ENCODE measurements at places on chromosomes 12 and 14.
A peak's percentile ranks its signal among the peaks of the same experiment; 100 is the strongest.

GRCh38 chr14:103563844-103564505, 1.2 kb downstream of the COA8 start:
- no peak for DNase-seq

DNA sequence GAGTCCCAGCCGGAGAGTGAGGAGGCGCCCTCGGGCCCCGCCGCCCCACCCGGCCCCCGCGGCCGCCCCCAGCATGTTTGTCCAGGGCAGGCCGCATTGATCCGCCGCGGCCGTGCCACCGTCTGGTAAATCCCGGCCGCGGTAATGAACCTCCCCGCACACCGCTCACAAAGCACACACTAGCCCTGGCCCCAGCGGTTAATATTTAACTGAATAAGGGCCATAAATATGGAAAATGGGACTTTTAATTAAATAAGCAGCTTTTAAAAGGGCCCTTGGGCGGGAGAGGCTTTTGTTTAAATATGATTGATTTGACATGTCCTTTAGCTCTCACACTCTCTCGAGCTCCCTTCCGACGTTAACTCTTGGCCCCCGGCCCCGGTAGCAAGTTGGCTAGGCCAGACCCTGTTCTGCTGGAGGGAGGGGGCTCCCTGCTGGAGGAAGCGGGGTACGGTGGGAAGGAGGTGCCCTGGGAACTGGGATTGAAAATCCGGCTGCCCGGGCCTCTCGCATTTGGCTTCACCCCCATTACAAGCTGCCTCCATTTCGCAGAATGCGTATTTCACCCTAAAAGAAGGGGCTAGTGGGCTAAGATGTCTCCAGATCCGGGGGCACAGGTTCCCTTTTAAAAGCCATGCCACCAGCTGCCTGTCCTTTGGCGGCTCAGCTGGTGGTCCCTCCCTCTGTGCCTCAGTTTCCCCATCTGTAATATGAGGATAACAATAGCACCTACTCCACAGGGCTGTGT, 199.8 kb downstream of the RBM19 start:
- DNase-seq = no peak

- DNase-seq = peak; percentile 86
Measured at GRCh38 chr12:6613015-6613775, 6.0 kb upstream of the CHD4 start.

- no peak for DNase-seq
Measured at GRCh38 chr14:95958105-95958504, 81.1 kb upstream of the C14orf132 start.

DNA sequence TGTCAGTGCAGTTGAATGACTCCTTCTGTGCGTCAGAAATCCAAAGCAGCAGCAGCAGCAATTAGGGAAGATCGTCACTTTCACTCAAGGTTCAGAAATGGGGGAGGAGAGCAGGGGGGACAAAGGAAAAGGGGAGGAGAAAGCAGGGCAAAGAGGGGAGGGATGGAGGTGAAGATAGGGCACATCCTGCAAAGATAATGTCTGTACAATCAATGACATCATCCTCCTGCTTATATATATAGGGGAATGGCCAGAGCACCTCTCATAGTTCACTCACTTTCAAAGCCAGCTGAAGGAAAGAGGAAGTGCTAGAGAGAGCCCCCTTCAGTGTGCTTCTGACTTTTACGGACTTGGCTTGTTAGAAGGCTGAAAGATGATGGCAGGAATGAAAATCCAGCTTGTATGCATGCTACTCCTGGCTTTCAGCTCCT, at the start of gene NTS:
NTS (plus strand) TSS at position 265 of the 431 bp plus-strand sequence; CDS start at position 374, 109 bp downstream.
- DNase-seq = no peak

DNA sequence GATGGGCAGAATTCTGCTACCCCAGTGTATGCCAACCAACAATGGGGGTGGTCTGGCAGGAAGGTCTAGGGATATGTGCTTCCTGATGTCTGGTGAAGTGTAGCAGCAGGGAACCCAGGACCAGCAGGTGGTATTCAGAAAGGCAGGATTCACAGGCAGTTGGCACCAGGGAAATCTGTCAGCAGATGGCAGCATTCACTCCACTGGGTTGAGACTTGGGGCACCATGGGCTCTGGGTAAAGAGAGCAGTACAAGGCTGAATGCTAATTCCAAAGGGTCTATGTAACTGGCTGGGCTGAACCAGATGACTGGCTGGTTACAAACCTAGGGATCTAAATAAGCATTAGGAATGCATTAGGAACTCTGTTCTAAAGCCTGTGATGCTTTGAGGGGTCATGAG, 466.9 kb upstream of the STXBP6 start:
- no peak for DNase-seq

GRCh38 chr12:92544322-92544721, 158.5 kb upstream of the PLEKHG7 start:
- no peak for DNase-seq

GRCh38 chr12:80509781-80510556, 65.9 kb downstream of the PTPRQ start:
- DNase-seq = no peak

- DNase-seq = no peak
Measured at GRCh38 chr14:87813686-87814085, 179.3 kb downstream of the GALC start.

GRCh38 chr12:106750524-106750923, 24.0 kb upstream of the RIC8B start:
- no peak for DNase-seq

- no peak for DNase-seq
Measured at GRCh38 chr12:56257071-56257470, 1.1 kb downstream of the ANKRD52 start.

DNA sequence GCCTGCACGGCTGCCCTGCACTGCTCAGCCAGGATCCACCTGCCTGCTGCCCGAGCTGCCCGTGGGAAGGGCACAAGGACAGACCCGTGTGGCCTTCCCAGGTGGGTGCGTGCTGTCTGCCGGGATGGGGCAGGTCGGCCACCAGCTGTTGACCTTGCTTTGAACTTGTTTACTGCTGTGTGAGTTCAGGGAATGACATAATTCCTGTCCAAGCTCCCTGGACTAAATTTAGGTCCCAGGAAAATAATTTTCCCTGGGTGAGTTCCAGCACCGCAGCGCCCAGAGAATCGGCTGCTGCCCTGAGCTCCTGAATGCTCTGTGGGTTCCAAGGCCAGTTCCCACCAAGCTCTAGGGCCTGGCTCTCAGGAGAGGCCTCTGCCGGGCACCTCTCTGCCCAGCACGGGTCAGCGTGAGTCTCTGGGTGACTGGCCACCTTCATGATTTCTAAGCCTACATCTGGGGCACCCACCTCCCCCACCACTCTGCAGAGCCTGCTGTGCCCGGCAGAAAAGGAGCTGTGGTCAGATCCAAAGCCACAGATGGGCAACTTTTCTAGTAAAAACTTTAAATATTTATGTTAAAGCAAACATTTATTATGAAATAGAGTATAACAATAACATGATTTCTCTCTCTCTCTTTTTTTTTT, 27.2 kb upstream of the MLXIP start:
- DNase-seq = no peak

- no peak for DNase-seq
Measured at GRCh38 chr12:86670986-86671385, 414.8 kb upstream of the MGAT4C start.

- DNase-seq = peak; percentile 73
Measured at GRCh38 chr14:67166450-67166853, 22.8 kb upstream of the GARIN2 start.

- peak; percentile 47 for DNase-seq
Measured at GRCh38 chr14:101813171-101813759, 51.8 kb downstream of the PPP2R5C start.

DNA sequence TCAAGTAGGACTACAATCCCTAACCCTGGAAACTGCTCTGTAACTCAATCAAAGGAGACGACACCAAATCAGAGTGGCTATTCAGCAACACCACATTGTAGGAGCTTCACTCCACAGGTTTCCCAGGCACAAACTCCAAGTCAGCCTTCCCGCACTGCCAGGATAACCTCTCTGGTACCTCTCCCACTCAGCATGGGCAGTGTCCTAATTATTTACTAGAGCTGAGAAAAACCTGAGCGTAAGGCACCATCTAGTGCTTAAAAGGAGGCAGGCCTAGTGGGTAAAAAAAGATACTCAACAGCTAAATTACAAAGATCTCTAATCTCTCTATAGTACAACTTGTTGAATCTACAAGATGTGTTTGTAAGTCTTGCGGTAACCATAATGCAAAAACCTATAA, 36.1 kb downstream of the PARP11 start:
- no peak for DNase-seq

GRCh38 chr12:89366676-89367364, 14.5 kb upstream of the DUSP6 start:
- DNase-seq = no peak

DNA sequence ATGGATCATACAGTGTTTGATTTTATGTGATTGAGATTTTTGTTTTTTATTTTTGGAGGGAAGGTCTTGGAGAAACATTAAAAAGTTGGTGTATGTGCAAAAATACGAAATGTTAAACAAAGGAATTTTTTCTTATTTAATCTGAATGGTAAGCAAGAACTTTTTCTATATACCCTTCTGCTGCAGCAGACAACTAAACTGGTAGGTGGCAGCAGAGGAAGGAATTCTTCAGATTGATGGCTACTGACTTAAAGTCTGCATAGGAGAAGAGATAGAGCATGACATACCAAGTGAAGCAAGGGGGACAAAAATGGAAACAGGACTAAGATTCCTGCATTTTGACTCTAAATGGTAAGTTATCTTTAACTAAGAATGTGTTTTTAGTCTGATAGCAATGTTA, 42.0 kb upstream of the A2ML1 start:
- no peak for DNase-seq

DNA sequence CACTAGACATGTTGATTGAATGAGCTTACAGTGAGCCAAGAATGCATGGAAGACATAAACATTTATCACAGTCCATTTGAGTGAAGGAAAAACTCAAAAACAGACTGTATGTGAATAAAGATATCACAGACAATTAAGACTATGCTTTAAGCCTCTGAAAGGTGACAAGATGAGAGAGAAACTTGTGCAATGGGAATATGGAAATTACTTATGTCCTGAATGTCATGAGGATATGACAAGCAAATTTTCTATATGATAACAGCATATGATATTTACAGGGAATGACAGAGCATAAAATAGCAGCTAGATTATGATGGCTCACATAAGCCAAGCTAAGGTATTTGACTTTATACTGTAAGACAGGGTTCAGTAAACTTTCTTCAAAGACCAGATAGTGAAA, 1153.1 kb upstream of the USP15 start:
- no peak for DNase-seq

- no peak for DNase-seq
Measured at GRCh38 chr14:72146241-72146640, 214.0 kb downstream of the RGS6 start.

- no peak for DNase-seq
Measured at GRCh38 chr12:51219322-51219721, 1.5 kb upstream of the POU6F1 start.

DNA sequence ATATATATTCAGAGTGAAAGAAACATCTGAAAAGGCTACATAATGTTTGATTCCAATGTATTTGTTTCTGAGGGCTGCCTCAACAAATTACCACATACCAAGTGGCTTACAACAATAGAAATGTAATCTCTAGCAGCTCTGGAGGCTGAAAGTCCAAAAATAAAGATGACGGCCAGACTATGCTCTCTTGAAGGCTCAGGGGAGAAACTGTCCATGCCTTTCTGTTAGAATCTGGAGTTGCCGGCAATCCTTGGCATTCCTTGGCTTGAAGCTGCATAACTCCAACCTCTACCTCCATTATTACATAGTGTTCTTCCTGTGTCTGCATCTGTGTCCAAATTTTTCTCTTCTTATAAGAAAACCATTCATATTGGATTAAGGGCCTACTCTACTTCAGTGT, 68.1 kb upstream of the PLEKHG7 start:
- DNase-seq = no peak

- DNase-seq = no peak
Measured at GRCh38 chr14:85399186-85399585, 130.8 kb upstream of the FLRT2 start.

DNA sequence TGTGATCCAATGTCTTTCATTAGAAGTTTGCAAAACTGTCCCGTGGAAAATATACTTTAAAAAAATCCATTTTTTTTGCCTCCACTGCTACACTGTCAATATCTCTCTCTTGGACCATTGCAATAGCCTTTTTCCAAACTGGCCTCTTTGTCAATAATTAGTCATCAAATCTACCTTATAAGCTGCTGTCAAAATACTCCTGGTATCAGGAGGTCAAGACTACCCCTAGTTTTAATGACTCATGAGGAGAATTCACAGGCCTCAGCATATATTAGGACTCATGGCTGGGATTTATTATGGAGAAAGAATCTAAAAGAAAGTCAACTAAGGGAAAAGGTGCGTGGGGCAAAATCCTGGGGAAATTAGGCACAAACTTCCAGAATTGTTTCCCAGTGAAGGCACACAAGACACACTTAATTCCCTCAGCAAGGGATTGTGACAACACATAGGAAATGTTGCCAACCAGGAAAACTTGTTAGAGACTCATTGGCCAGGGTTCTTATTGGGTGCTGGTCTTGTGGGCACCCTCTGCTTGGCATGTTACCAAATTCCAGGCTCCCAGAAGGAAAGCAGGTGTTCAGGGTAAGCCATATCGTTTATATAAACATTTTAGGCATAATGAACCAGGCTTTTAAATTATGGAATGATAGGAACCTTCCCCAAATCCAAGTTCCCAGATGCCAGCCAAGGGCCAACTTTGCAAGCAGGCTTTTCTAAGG, 56.1 kb downstream of the TMEM117 start:
- DNase-seq = no peak
